NK-92 treated with Interleukin-12 subunit alpha and Interleukin-12 subunit beta, amount 100 ng/mL, for 24 hours (cell line): ENCODE measurements at places on chromosomes 16 and 17.

DNA sequence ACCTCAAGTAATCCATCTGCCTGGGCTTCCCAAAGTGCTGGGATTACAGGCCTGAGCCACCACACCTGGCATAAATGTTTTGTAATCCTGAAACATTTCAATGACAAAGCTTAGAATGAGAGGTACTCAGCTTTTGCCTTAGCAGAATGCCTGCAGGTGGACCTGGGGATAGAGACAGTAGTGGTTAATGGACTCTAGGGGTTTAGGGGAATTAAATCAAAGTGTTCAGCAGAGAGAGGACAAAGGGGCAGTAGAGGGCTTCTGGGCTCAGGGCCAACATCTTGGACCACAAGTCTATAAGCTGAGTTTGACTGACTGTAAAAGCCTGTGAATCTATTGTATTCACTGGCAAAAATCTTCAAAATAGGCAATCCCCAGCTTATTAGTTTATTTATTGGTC, 36.0 kb upstream of the MED13 start:
- DNase-seq = no peak

DNA sequence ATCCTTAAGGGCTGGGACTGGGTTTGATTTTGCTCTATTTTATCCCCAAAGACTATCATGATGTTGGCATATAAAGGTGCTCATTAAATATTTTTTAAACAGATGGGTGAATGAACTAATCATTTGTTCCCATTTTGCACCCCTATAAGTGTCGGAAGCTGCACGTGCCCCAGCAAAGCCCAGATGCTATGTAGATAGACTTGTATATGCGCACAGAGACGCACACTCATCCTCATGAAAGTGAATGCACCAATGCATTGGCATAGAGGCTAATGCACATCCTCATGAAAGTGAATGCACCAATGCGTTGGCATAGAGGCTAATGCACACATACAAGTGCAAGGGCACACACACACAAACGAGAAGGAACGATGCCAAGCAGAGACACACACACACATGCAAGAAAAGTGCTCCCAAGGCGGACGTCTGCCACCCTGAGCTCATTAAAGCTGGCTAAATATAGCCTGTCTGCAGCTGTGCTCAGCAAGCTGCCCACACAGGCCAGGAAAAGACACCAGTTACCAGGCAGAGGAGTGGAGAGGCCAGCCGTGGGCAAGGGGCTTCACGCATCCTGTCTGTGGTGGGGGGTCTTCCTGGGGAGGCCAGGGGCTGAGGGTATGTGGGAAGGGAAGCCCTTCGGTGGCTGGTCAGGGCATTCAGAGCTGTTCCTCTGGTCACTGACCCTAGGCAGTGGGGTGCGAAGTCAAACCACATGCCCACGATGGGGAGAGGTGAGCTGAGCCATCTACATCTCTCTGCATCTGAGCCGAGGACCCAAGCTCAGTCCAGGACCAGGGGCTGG, 52.6 kb downstream of the PIMREG start:
- no peak for DNase-seq

- DNase-seq = no peak
These were observed 836.1 kb upstream of the CDH8 start for GRCh38 chr16:62872339-62872738.

DNA sequence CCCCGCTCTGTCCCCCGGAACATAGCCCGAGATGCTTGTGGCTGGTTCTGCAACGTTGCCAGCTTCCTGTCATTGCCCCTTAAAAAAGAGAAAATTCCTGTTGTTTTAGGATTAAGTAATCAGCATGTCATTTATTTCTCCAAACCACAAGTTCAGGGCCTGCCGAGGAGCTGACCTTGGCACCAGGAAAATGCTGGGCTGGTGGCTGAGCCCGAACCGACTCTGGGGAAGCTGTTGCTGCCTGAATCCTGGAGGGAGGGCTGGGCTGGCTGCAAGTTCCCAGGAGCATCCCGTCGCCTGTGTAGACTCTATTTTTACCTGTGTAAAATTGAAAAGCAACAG, 130.9 kb upstream of the FOXF1 start:
- no peak for DNase-seq

- DNase-seq = no peak
These were observed 12.2 kb downstream of the CCR7 start for GRCh38 chr17:40552806-40553693.
